IPS DF 19.7 (cell line): ENCODE measurements at places on chromosomes 11 and 22.

DNA sequence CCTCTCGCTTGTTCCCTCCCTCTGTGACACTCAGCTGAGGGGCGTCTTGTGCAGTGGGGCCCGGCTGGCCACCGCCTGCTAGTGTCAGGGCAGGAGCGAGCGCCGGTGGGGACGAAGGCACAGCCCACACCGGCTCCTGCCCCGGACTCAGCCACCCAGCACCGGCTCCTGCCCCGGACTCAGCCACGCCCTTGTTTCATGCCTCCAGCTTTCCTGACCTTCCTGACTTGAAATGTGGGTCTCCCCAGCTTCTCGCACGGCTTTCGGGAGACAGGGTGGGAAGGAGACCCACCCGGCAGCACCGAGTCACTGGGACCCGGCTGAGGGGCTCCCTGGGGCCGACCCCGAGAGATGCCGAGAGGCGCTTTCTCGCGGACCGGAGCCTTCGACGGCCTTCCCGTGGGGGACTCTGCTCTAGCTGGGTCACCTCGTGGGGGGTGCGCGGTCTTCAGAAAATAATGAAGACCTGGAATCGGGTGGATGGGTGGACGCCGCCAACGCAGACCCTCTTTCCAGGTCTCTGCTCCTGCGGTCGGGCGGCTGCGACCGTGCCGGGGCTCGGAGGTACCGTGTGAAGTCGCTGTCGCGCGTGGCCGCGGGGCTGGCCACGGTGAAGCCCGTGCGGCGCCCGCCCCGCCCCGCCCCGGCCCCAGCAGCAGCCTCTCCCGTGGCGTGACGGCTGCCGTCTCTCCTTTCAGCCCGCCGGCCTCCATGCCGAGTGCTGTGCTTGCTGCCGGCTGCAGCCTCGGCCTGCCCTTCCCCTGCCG is 10.2 kb downstream of the GLB1L2 start:
- no peak for DNase-seq

GRCh38 chr22:37051391-37052385 is at the start of gene KCTD17:
KCTD17 (plus strand) TSS chr22:37051742; CDS start chr22:37051761, 19 bp downstream.
- no peak for DNase-seq

DNA sequence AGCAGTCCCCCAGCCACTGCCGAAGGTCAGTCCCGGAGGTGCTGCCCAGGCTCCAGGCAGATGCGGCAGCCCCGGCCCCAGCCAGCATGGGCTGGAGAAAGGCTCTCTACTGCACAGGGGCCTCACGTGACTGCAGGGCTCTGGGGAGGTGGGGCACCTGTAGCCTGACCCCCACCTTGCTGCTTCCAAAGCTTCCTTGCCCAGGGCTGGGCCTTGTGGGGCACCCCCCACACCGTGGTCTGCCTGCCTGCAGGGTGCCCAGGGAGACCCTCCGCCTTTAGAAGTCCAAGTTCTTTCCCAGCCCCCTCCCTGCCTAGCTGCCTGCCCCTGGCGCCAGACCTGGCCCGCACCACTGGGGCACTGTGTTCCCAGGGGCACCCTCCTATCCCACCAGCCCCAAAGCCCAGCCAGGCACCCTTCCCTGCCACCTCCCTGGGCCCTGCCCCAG is 28.4 kb upstream of the TXNRD2 start:
- no peak for DNase-seq

DNA sequence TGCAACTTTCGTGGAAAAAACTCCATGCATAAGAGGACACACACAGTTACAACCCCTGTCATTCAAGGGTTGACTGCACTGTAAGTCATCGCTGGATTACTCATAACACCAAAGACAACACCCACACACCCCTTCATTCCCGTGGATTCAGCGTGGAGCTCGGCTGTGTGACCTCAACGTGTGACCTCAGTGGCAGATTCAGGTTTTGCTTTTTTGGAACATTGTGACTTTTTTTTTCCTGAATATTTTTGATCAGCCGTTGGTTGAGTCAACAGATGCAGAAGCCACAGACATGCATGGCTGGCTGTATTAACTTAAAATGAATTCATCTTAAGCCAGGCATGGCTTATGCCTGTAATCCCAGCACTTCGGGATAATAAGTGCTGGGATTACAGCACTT is 19.7 kb upstream of the MUC5AC start:
- DNase-seq: no peak

DNA sequence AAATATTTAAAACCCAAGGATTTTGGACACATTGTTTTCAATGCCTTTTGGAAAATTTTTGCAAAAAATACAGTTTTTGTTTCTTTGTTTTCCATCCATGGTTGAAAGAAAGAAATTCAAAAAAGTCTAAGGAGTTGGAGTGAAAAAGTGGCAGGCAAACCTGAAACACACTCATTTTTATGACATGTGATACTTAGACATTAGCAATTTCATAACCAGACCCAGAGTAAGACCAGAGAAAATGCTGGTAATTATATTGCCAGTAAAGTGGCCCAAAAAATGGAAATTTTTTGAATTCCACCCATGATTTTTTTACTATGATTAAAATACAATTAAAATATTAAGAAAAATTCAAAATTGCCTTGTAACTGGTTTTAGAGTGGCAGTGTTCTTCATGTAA is 128.2 kb downstream of the SLC17A6 start:
- DNase-seq: no peak

DNA sequence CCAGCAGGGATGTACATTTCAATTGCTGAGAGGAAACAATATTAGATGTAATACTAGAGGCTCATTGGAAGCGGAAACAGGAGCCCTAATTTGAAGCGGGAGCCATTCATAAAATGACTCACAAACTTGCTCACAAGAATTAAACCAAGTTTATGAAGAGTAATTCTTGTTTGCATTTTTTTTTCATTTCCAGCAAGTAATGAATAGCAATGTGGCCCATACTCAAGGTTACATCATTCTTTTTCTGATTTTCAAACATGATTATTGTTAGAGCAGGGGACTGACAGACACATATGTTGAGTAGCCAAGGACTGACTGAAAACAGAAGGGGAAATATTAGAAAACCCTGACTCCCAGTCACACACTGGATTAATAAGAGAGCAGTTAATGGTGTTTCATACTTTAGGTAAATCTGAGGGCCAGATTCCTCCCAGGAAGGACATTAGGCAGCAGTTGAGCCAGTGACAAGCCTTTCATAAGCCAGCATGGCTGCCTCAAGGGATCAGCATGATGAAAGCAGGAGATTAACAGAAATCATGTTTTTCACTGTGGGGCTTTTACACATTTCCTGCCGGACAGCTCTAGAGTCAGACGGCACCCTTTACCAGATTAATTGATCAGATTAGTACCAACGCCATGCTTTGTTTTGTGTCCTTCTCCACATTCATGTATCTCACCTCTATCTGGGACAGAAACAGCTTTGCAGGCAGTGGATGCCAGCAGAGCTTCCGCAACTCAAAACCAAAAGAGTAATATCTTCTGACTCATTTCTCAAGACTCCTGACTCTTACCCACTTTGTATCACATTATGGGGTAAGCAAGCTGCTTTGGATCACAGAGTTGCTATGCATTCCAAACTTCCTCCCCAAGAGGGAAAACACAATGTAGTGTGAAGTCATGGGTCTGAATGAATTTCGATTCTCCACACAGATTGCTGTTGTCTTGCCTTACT is 831.6 kb downstream of the KCNA4 start:
- no peak for DNase-seq

GRCh38 chr11:118142081-118142480 is 10.5 kb downstream of the SCN4B start:
- DNase-seq: no peak

GRCh38 chr22:30326706-30327362 is at the start of gene TBC1D10A:
TBC1D10A (minus strand) TSS chr22:30326941; CDS start chr22:30326881, 60 bp downstream.
- peak; percentile 75 for DNase-seq

- DNase-seq: no peak
These were observed 137.6 kb downstream of the MAML2 start for GRCh38 chr11:96205460-96205809.

- DNase-seq: no peak
These were observed 70.4 kb downstream of the GLYATL1 start for GRCh38 chr11:59009661-59010060.

DNA sequence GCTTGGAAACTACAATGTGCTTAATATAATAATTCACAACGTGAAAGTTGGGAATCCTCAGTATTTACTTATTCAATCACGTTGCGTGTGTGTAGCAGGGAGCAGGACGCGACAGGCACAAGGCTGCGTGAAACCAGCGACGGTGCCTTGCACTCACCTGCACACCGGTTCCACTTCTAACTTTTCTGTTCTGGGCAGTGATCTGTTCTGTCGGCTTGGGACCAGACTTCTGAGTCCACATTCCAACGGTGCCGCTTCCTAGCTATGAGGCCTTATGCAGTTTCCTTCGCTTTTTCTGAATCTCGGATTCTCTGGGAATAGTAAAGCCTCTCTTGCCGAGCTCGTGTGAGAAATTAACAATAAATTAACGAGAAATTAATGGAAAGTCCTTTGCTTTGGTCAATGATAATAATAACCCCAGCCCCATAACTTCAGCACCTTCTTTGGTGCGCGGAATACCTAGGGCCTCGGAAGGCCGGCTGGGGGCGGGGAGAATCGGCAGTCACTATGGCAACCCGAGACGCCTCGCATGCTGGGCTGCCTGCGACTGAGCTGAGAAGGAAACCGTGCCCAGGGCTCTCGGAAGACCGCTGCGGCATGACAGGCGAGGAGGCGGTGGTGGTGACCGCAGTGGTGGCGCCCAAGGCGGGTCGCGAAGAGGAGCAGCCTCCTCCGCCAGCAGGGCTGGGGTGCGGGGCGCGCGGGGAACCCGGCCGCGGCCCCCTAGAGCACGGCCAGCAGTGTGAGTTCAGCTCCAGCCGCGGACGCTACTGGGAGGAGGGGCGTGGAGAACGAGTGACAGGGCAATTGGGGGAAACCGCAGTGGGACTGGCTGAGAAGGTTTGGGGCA is at the start of gene C11orf97:
Gene C11orf97, plus strand, starts transcription at position 530 of the 850 bp plus-strand sequence. Its CDS starts 68 bp downstream, at position 598.
- DNase-seq: peak; percentile 25

DNA sequence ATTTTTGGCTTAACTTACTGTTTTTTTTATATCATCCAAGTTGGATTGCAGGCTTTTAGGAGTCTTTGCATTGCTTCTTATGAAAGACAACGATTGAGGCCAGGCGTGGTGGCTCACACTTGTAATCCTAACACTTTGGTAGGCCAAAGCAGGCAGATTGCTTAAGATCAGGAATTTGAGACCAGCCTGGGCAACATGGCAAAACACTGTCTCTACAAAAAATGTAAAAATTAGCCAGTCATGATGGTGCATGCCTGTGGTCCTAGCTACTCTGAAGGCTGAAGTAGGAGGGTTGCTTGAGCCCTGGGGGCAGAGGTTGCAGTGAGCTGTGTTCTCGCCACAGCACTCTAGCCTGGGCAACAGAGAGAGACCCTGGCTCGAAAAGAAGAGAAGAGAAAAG is 56.6 kb downstream of the BID start:
- DNase-seq: no peak

DNA sequence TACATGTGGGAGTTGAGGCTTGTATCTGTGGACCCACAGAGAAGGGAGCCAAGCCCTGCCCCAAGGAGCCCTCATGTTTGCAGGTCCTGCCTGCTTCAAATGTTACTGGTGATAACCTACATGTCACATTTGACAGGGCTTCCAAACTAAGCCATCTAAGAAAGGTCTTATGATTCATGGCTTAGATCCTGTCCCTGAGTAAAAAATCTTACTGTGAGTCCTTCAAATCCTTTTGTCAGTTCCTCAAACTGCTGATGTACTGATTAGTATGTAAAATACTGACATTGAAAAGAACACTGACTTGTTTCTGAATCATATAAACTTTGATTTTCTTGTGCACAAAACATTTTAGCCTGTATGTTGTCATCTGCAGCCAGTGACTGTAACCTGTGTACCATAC is 1.0 kb upstream of the PANX1 start:
- DNase-seq: no peak

- DNase-seq: no peak
These were observed 3.7 kb downstream of the RPS3 start for GRCh38 chr11:75403037-75403436.

DNA sequence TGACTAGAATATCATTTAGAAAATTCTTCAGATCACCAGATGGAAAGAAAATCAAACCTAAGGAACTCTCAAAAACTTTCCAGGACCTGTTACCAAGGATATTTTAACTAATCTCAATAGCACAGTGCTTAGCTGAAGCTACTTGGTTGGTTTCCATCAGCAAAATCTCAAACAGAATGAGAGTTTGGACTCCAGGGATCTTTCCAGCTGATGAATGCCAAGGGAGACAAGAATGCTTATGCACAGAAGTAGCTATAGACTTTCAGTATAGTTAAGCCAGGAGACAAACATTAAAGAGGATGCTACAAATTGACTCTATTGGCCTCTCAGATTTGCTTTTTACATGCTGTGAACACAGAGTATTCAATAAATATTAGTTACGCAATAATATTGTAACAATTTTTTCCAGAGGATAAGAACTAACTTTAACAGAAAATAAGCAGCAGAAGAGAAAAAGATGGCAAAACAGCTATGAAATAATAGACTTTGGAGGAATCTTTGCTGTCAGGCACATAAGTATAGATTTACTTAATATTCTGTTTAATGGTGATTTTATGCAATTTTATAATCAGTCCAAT is 331.4 kb downstream of the DLG2 start:
- DNase-seq: no peak

DNA sequence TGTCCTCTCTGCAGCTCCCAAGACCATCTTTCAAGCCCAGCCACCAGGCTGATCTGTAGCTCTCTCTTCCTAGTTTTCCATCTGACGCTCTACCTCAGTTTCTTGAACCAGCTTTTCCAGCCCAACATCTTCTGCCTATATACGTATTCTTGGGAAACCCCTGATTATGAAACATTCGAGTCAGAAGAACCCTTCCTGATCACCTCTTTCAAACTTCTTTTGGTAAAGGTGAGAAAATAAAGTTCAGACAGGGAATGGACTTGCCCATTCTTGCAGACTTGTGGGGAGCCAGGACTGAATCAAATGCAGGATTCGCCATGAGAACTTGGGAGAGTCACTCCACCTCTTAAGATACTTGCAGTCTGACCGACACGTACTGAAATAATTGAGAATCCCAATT is 169.5 kb upstream of the NARS2 start:
- no peak for DNase-seq

- no peak for DNase-seq
These were observed 908.8 kb downstream of the OPCML start for GRCh38 chr11:132623511-132623910.

- DNase-seq: no peak
These were observed 249.8 kb upstream of the BLID start for GRCh38 chr11:122365610-122366360.

DNA sequence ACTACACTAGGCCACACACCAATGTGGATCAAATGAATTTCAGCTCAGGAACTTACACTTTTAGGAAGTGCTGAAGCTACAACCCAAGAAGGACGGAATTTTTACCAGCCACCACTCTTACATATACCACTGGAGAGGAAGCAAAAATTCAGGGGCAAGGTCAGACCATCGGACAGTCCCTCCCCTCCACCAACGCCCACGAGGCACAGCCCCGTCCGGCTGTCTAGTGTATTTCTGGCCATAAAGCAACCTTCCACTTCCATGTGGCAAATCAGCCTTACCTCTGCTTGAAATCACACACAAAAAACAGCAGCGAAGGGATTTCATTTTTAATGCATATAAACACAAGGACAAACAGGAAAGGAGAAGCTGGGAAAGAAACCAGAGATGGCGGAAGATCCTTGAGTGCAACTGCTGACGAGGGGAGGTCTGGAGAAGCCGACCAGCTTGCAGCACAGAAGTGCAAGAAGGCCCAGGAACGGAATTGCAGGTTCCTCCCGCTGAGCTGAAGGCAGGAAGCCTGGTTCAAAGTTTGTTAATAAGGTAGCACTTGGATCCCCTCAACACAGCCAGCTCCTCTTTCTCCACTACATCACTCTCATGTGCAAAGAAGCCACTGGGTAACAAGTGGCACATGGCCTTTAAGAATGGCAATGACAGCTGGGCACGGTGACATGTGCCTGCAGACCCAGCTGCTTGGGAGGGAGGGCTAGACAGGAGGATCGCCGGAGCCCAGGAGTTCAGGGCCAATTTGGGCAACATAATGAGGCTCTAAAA is 71.5 kb downstream of the SHANK2 start:
- no peak for DNase-seq
